ENCODE measurements at places on chromosomes 2 and 18.
A peak's percentile ranks its signal among the peaks of the same experiment; 100 is the strongest.

- H3K4me3 ChIP-seq: no peak overlapping the region
- H3K4me1 ChIP-seq: no peaks in the 10 kb centered on the region
- H3K36me3 ChIP-seq: no peaks in the 10 kb centered on the region
- no peak overlapping the region for H3K27ac ChIP-seq
Measured at GRCh38 chr2:46779447-46779941, 136.1 kb downstream of the MCFD2 start.

DNA sequence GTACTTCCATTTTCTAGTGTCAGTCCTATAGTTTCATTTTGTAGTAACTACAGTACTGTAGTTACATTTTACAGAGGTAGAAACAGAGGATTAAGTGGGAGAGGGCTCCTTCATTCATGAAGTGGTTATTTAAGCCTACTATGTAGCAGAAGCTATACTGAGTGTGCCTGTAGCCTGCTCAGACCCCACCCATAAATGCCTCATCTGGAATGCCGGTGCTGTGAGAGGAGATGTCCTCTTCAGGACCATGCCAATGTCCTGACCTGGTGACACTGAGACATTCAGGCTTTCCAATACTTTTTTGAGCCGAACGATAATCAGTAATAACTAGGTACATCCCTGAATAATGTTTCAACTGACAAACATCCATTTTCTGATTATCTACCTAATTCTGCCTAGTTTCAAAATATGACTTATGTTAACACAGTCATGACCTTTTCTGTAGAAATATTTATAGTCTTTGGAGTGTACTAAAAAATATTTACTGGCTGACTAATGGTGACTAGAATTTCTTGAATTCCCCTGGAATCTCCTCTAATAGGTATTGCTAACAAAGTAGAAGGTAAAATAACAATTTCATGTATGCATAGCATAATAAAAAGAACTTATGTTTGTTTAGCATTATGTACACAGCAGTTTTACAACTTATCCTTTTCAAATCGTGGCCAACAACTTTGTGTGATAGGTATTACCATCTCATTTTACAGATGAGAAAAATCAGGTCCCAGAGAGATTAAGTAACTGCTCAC, 10.2 kb upstream of the ARHGAP28 start:
- H3K27me3 ChIP-seq: no peaks in the 10 kb centered on the region
- no peak overlapping the region for H3K4me3 ChIP-seq
- peaks cover 14% of the 10 kb centered on the region for H3K4me1 ChIP-seq
- no peak for DNase-seq
- no peaks in the 10 kb centered on the region for H3K36me3 ChIP-seq

DNA sequence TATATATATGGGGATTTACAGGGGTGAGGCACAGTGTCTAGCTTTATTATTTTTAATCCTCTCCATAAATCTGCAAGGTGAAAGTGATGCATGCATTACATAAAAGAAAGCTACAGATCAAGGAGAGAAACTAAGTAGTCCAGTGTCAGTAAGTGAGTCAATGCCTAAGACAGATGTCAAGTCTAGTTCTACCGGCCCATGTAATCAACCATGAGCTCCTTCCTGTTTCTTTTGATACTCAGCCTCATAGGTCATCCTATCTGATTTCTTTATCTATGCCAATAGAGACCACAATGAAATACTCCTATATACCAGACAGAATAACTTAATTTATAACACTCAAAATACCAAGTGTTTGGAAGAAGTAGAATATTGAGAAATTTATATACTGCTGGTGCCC, 20.2 kb upstream of the GYPC start:
- no peaks in the 10 kb centered on the region for H3K4me1 ChIP-seq
- H3K27ac ChIP-seq: no peak overlapping the region
- DNase-seq: no peak
- no peaks in the 10 kb centered on the region for H3K36me3 ChIP-seq
- peaks cover 14% of the 10 kb centered on the region for H3K27me3 ChIP-seq

DNA sequence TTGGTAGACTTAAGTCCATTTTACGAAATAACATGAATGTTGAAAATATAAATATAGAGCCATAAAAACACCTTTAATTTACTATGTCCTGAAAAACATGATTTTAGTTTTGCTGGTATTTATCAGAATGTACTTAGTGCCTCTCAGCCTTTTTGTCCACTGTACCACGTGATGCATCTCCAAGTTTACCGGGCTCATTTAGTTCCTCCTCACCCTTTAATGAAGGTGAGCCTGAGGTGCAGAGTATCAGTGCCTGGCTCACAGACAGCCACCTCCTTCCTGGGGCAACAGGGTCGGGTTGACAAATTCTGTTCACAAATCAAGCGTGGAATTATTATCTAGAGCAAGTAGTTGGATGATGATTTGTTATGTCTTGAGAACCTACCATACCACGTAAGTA, 420.5 kb upstream of the MEIS1 start:
- no peak for DNase-seq
- peaks cover 11% of the 10 kb centered on the region for H3K4me1 ChIP-seq
- H3K36me3 ChIP-seq: no peaks in the 10 kb centered on the region
- no peak overlapping the region for H3K27ac ChIP-seq
- no peaks in the 10 kb centered on the region for H3K27me3 ChIP-seq

DNA sequence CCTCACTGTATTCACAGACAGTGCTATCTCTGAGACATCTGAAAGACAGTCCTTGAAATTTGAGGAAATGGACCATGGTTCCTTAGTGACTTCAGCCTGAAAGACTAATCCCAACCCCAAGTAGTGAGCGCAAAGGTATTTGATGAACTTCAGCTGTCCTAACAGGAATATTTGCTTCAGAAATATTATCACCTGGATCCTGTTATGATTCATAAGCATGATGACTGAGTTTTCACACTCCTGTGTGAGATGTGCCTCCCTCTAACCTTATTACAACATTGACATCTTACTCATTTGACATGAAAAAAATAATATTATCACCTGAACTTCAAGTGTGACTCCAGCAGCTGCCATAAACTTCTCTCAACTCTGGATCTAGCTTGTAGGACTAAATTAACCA, 11.6 kb upstream of the MRPL19 start:
- peaks cover 16% of the 10 kb centered on the region for H3K27me3 ChIP-seq
- no peaks in the 10 kb centered on the region for H3K36me3 ChIP-seq
- no peak overlapping the region for H3K27ac ChIP-seq
- H3K4me1 ChIP-seq: peaks cover 17% of the 10 kb centered on the region
- no peak for DNase-seq

DNA sequence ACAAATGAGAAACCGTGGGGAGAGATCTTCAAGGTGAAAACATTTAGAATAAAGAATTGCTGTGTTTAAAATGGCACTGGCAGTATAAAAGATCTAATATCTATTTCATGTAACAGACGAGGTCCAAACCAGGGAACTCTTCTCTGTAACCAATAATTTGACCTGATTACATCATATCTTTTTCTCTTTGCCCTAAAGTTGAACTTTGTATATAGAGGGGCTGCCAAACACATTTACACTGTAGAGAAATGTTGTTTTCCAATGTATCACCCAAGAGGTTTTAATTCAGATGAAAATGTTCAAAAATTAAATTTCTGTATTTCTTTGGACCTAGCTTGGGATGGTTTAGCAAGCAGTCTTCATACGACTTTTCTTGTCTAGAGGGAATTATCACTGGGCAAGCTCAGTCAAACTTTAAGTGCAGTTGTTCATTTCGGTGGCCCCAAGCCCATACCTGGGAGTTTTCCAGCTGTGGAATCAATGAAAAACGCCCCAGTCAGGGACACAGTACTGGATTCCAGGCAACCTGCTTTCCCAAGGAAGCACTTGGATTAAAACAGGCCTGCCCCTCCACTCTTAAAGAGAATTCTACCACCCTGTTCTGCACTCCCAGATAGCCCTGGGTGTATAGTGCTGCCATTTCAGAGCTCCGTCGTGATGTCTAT, 208.5 kb upstream of the FN1 start:
- no peaks in the 10 kb centered on the region for H3K4me1 ChIP-seq
- DNase-seq: no peak
- no peak overlapping the region for H3K4me3 ChIP-seq
- no peak overlapping the region for H3K27ac ChIP-seq
- no peaks in the 10 kb centered on the region for H3K27me3 ChIP-seq
- H3K36me3 ChIP-seq: no peaks in the 10 kb centered on the region

DNA sequence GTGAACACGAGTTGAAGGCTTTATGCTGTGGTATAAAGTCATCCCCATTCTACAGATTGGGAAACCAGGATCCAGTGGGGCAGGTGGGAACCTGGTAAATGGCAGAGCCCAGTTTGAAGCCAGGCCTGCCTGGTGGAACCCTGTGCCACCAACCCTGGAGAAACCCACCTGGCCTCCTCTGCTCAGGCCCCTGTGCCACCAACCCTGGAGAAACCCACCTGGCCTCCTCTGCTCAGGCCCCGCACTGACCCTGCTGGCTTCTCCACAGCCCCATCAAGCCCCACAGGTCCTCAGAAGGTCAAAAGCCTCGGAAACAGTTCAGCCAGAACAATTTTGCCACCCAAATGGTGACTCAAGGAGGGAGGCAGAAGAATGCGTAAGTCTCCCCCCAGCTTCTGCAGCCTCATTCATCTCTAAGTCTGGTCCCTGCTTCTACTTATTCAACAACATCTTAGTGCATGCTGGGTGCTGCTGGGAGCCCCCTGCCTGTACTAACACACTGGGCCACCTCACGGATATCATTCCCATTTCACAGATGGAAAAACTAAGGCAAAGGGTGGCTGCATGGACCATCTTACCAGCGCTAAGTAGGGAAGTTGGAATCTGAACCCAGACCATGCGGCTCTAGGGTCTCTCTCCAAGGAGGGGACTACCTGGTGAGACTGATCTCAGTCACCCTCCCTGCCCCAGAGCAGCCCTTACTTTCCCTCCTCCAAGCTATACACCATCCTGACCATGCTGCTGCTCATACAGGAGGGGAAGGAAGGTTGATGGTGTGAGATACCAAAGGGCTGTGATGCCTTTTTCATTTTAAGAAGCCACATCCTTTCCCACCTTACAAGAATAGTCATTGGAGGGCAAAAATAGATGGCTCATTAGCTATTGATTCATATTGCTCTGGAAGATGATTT, 93.7 kb upstream of the ID2 start:
- no peak overlapping the region for H3K27ac ChIP-seq
- H3K36me3 ChIP-seq: no peaks in the 10 kb centered on the region
- peaks cover 18% of the 10 kb centered on the region for H3K4me1 ChIP-seq
- no peaks in the 10 kb centered on the region for H3K27me3 ChIP-seq

- H3K4me1 ChIP-seq: no peaks in the 10 kb centered on the region
- H3K27ac ChIP-seq: no peak overlapping the region
- H3K27me3 ChIP-seq: no peaks in the 10 kb centered on the region
Measured at GRCh38 chr2:33432871-33433270, 43.6 kb upstream of the RASGRP3 start.

GRCh38 chr2:239312081-239312511, 88.7 kb downstream of the HDAC4 start:
- peaks cover 57% of the 10 kb centered on the region for H3K4me1 ChIP-seq
- no peak overlapping the region for H3K27ac ChIP-seq
- peaks cover 21% of the 10 kb centered on the region for H3K36me3 ChIP-seq

GRCh38 chr2:58612973-58613372, 371.8 kb upstream of the FANCL start:
- H3K36me3 ChIP-seq: no peaks in the 10 kb centered on the region
- H3K4me1 ChIP-seq: peaks cover 6% of the 10 kb centered on the region
- no peak for DNase-seq
- H3K27ac ChIP-seq: no peak overlapping the region

DNA sequence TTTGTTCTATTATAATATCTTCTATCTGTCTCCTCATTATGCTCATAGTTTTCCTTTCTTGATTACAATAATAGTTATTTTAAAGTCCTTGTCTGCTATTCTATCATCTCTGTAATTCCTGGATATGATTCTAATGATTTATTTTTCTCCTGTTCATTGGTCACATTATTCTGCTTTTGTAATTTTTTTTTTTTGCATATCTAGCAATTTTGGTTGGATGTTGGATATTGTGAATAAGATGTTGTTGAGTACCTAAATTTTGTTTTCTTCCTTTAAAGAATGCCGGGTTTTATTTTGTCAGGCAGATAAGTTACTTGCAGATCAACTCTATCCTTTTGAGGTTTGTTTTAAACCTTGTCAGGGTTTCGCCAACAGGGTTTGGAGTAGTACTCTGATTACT, 25.2 kb downstream of the KATNAL2 start:
- peaks cover 10% of the 10 kb centered on the region for H3K27me3 ChIP-seq
- no peaks in the 10 kb centered on the region for H3K36me3 ChIP-seq
- no peak overlapping the region for H3K27ac ChIP-seq
- DNase-seq: no peak
- no peak overlapping the region for H3K4me3 ChIP-seq

- peak; percentile 81 for DNase-seq
- peak within 1 kb of the TSS; percentile 73 for H3K27ac ChIP-seq
- H3K4me1 ChIP-seq: no peaks in the 10 kb centered on the region
- no peaks in the 10 kb centered on the region for H3K27me3 ChIP-seq
- peak within 1 kb of the TSS; percentile 97 for H3K4me3 ChIP-seq
- H3K36me3 ChIP-seq: no peaks in the 10 kb centered on the region
Measured at GRCh38 chr2:61905372-61906185, at the start of gene COMMD1. Gene COMMD1 (plus strand): TSS chr2:61905674. CDS start chr2:61905679, 5 bp downstream.

GRCh38 chr18:3452750-3453539, 3.0 kb downstream of the TGIF1 start:
- H3K27ac ChIP-seq: peak overlapping the region; percentile 99
- H3K36me3 ChIP-seq: peaks cover 33% of the 10 kb centered on the region
- peak overlapping the region; percentile 98 for H3K4me3 ChIP-seq
- H3K27me3 ChIP-seq: peaks cover 10% of the 10 kb centered on the region

DNA sequence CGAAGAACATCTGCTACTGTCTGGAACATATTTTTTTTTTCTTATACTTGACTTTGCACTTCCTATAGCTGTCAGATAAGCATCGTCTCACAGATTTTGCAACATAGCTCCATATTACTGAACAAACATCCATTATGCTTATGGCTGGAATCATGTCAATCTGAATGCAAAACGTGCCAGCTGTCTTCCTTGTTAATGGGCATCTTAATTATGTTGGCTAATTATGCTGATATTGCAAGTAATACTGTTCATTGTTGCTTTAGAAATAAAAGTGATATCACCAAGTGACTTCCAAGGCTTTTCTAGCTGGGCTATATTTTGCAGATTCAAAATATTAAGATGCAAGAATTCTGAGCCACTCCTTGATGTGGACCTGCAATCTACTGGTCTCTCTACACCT, 176.8 kb downstream of the ARL4C start:
- DNase-seq: no peak
- H3K4me1 ChIP-seq: no peaks in the 10 kb centered on the region
- no peaks in the 10 kb centered on the region for H3K27me3 ChIP-seq

DNA sequence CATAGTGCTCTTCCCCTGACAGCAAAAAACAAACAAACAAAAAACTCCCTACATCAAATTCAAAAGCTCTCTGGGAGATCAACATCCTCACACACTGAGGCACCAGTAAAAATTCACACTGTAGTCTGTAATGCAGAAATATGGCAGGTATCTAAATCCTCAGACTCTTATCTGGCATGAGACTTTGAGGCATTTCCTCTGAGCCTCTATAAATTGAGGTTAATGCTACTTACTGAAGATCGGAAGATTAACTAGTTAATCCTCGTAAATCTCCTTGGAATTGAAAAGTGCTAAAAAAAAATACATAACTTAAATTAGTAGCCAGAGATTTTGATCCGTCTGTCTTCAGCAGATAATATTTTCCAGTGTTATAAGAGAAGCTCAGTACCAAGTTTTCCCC, 65.0 kb downstream of the AP1S3 start:
- peaks cover 15% of the 10 kb centered on the region for H3K36me3 ChIP-seq
- no peak overlapping the region for H3K4me3 ChIP-seq
- H3K27ac ChIP-seq: no peak overlapping the region

GRCh38 chr2:140895378-140895777, 1235.4 kb downstream of the LRP1B start:
- no peak overlapping the region for H3K27ac ChIP-seq
- no peaks in the 10 kb centered on the region for H3K4me1 ChIP-seq
- H3K4me3 ChIP-seq: no peak overlapping the region
- peaks cover 4% of the 10 kb centered on the region for H3K36me3 ChIP-seq
- DNase-seq: no peak

- no peaks in the 10 kb centered on the region for H3K27me3 ChIP-seq
- H3K36me3 ChIP-seq: no peaks in the 10 kb centered on the region
- no peaks in the 10 kb centered on the region for H3K4me1 ChIP-seq
- no peak overlapping the region for H3K4me3 ChIP-seq
Measured at GRCh38 chr2:68303033-68303901, 16.5 kb downstream of the CNRIP1 start.
